ENCODE measurements at places on chromosomes 5 and 9.

DNA sequence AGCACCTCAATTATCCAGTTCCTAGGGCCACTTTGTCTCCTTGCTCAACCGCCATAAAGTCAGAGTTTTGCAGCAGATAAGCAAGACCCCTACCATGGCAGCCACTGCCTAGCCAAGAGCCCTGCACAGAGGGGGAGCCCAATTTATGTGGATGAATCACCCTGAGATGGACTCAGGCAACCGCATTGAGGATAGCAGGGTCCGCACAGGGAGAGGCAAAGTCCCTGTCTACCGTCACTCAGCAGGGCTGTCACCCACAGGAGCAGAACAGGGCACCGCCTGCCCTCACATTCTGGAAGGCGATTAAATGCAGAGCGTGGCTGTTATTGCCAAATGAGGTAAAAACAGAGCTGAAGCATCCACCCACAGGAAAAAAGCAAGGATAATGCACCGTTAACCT lies 1.7 kb downstream of the FBP2 start:
- no peak for DNase-seq

- DNase-seq: no peak
These were observed 18.7 kb upstream of the GRPEL2 start for GRCh38 chr5:149326611-149327010.

DNA sequence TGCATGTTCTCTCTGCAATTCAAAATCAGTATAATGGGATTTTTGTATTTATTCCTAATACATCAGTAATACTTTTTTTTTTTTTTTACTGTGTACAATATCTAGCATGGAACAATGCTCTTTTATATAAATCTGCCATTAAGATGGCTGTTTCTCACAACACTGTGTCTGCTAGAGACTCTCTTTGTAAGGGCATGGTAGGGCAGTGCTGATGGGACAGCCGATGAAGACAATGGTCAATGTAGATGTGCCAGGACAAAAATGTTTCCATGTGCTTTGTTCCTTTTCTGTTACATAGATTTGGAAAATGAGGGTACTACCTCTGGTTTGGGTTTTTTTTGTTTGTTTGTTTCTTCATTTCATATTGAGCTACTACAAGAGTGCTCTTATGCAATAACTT lies 95.3 kb upstream of the ITGA2 start:
- no peak for DNase-seq

GRCh38 chr9:71136696-71137095 lies 15.3 kb upstream of the TRPM3 start:
- no peak for DNase-seq

- no peak for DNase-seq
These were observed 363.6 kb downstream of the ANXA1 start for GRCh38 chr9:73515216-73515615.

GRCh38 chr5:5135957-5136676 lies 4.0 kb upstream of the ADAMTS16 start:
- DNase-seq: no peak
